HCT116 (cell line): ENCODE measurements at places on chromosomes 12 and 14. TPM values are rescaled to one million over a fixed set of nuclear protein-coding genes. Genes with fewer than 3 reads are reported as not detected.

GRCh38 chr14:63938198-63939005 lies 85.6 kb downstream of the SYNE2 start:
- no peak for DNase-seq
- no peak overlapping the region for H3K27ac ChIP-seq

DNA sequence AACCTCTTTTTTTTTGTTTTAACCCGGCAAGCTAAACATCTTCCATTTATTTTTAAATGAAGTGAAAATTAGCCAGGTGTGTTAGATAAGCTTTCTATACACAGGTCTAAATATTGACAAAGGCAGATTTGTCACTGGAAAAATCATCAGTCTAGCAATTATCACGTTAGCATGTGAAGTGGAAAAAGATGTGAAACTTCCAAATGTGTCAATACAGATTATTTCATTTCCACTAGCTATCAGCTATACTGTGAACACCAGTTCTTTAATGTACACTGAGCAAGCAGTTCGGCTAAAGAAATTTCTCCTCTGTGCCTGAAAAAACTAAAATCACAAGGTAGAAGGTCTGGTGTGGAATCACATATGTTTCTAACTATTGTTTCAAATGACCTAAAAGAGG lies 96.6 kb upstream of the G2E3 start:
- no peak for DNase-seq
- H3K36me3 ChIP-seq, result no peaks in the 10 kb centered on the region
- no peaks in the 10 kb centered on the region for H3K4me1 ChIP-seq
- H3K27ac ChIP-seq, result no peak overlapping the region
- peaks cover 45% of the 10 kb centered on the region for H3K27me3 ChIP-seq

DNA sequence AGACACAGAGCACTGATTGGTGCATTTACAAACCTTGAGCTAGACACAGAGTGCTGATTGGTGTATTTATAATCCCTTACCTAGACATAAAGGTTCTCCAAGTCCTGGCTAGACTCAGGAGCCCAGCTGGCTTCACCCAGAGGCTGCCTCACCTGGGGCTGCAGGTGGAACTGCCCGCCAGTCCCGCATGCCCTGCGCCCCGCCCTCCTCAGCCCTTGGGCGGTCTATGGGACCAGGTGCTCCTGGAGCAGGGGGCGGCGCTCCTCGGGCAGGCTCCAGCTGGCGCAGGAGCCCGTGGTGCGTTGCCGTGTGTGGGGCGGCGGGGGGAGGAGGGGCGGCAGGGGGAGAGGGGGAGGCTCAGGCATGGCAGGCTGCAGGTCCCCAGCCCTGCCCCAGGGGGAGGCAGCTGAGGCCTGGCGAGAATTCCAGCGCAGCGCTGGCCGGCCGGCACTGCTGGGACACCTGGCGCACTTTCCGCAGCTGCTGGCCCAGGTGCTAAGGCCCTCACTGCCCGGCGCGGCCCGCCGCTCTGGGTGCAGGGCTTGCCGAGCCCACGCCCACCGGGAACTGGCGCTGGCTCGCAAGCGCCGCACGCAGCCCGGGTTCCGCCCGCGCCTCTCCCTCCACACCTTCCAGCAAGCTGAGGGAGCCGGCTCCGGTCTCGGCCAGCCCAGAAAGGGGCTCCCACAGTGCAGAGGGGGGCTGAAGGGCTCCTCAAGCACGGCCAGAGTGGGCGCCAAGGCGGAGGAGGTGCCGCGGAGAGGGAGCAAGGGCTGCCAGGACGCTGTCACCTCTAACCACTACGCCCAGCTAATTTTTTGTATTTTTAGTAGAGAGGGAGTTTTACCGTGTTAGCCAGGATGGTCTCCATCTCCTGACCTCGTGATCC lies 3.1 kb upstream of the SLCO1B3 start:
- H3K27me3 ChIP-seq, result no peaks in the 10 kb centered on the region
- H3K36me3 ChIP-seq, result no peaks in the 10 kb centered on the region
- H3K27ac ChIP-seq, result no peak overlapping the region
- no peak for DNase-seq
- H3K4me3 ChIP-seq, result no peak overlapping the region
- H3K4me1 ChIP-seq, result no peaks in the 10 kb centered on the region

GRCh38 chr12:124391340-124392261 lies 96.7 kb downstream of the RFLNA start:
- peak overlapping the region; percentile 88 for H3K27ac ChIP-seq
- no peaks in the 10 kb centered on the region for H3K27me3 ChIP-seq
- peak; percentile 29 for DNase-seq
- peak overlapping the region; percentile 36 for H3K4me3 ChIP-seq

- no peaks in the 10 kb centered on the region for H3K27me3 ChIP-seq
- H3K4me1 ChIP-seq, result no peaks in the 10 kb centered on the region
- H3K36me3 ChIP-seq, result no peaks in the 10 kb centered on the region
- peak; percentile 86 for DNase-seq
- H3K4me3 ChIP-seq, result no peak overlapping the region
Observed at GRCh38 chr12:100554608-100555077, 18.8 kb upstream of the GAS2L3 start.

Gene LTB4R
- total RNA-seq, result 14.8 TPM

- H3K36me3 ChIP-seq, result no peaks in the 10 kb centered on the region
- DNase-seq, result no peak
- H3K27me3 ChIP-seq, result no peaks in the 10 kb centered on the region
- no peak overlapping the region for H3K27ac ChIP-seq
Observed at GRCh38 chr12:129467726-129468125, 436.1 kb downstream of the TMEM132D start.

Gene ASPG
- total RNA-seq, result not detected

DNA sequence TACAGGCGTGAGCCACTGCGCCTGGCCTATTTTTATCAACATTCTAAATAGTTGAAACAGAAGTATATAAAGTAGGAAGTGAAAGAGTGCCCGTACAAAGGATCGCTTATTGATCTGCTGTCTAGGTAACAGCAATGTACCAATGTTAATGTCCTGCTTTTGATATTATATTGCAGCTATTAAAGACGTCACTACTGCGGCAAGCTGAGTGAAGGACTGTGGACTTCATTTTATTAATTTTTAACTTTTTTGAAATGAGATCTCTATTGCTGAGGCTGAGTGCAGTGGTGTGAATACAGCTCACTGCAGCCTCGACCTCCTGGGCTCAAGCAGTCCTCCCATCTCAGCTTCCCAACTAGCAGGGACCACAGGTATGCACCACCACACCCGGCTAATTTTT lies 10.8 kb downstream of the PTGR2 start:
- no peak for DNase-seq
- H3K27ac ChIP-seq, result no peak overlapping the region
- H3K27me3 ChIP-seq, result no peaks in the 10 kb centered on the region
- no peaks in the 10 kb centered on the region for H3K4me1 ChIP-seq
- peaks cover 18% of the 10 kb centered on the region for H3K36me3 ChIP-seq

Gene FGF6
- total RNA-seq, result not detected

DNA sequence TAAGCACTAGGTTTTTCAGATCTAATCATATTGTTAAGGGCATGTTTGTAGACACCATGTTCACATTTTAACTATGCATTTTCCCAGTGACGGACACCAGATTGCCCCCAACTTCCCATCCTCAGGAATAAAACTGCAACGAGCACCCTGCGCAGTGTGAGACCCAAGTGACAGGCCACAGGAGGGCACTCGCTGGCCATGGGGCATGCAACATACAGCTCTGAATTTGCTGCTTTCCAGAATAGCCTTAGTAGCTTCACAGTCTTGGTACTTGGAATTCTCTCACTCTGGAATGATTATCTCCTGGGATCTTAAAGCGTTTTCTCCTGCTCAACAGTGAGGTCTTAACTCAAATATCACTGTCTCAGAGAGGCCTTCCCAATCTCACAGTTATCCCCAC lies 972 bp upstream of the DDX47 start:
- DNase-seq, result no peak
- peaks cover 52% of the 10 kb centered on the region for H3K4me1 ChIP-seq
- H3K4me3 ChIP-seq, result no peak overlapping the region

GRCh38 chr12:75877763-75878621 lies 153.6 kb downstream of the PHLDA1 start:
- H3K4me1 ChIP-seq, result peaks cover 42% of the 10 kb centered on the region
- peak overlapping the region; percentile 99 for H3K27ac ChIP-seq
- H3K36me3 ChIP-seq, result no peaks in the 10 kb centered on the region

Gene MDGA2
- total RNA-seq, result not detected

DNA sequence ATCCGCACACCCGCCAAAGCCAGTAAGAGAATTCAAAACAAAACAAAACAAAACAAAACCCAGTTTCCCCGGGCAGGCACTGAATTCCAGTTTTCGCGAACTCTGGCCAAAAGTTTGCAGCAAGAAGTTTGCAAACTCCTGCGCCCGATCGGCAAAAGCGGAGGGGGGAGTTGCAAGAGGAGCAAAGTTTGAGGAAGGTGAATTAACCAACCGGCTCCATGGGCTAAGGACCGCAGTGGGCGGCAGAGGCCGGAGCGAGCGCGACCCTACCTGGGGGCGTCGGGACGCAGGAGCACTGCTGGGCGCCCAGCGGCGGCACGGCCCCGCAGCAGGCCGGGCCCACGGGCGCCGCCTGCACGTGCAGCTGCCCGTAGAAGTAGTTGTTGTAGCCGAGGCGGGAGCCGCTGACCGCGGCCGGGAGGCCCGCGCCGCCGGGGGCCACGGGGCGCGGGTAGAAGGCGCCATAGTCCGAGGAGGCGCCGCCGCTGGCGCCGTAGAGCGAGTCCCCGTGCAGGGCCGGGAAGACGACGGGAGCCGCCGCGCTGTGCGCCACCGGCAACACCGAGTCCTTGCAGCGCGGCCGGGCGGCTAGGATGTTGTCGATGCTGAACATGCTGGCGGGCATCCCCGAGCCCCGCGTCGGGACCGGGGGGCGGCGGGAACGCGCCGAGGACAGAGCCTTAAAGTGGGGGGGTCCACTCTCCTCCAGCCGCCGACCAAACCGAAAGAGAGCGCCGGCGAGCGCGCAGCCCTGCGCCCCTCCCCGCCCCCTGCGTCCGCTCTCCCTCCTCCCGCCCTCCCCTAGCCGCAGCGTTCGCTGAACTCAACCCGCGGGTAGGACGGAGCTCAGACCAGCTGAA lies at the start of gene GSC:
TSS of gene GSC (minus strand) at position 723 of the 860 bp plus-strand sequence. CDS start at position 625, 98 bp downstream.
- no peaks in the 10 kb centered on the region for H3K36me3 ChIP-seq
- no peak for DNase-seq
- no peaks in the 10 kb centered on the region for H3K4me1 ChIP-seq
- H3K4me3 ChIP-seq, result no peak within 1 kb of the TSS
- H3K27ac ChIP-seq, result no peak within 1 kb of the TSS
- peaks cover 6% of the 10 kb centered on the region; the same call in 1 of the 2 replicates for H3K27me3 ChIP-seq

- DNase-seq, result no peak
- H3K4me1 ChIP-seq, result peaks cover 9% of the 10 kb centered on the region
- H3K36me3 ChIP-seq, result no peaks in the 10 kb centered on the region
- H3K27ac ChIP-seq, result no peak overlapping the region
Observed at GRCh38 chr14:68395604-68396003, 397.3 kb downstream of the ZFP36L1 start.

DNA sequence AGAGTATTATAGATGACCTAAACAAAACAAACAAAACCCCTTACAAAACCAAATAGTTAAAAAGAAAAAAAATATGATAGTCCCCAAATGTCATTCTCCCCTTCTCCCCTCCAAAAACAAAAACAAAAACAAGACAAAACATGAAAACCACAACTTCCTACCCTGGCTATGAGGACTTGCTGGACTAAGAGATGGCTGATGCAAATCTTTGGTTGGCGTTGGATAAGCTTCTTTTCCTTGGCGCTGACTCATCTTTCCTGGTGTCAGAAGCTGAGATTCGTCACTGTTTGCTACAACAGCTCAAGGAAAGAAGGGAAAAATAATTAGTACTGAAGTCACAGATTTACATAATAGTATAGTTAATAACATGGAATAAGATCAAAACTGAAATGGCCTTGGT lies 102.5 kb upstream of the BBS10 start:
- peaks cover 42% of the 10 kb centered on the region for H3K4me1 ChIP-seq
- H3K36me3 ChIP-seq, result no peaks in the 10 kb centered on the region
- H3K27ac ChIP-seq, result peak overlapping the region; percentile 63; the same call in 1 of the 2 replicates
- peak; percentile 74 for DNase-seq

Gene PROX2
- total RNA-seq, result not detected

DNA sequence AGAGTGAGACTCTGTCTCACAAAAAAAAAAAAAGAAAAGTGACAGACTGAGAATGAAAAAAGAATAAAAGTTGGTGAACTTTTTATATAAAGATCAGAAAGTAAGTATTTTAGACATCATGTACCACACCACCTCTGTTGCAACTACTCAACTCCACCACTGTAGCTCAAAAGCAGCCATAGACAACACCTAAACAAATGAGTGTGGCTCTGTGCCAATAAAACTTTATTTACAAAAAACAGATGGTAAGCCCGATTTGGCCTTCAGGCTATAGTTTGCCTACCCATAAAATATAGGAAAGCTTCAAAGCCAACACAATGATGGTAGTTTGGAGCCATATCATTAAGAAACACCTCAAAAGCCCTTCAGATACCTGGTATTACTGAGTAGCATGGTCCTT lies 154.5 kb upstream of the FOXN3 start:
- H3K4me1 ChIP-seq, result no peaks in the 10 kb centered on the region
- H3K27me3 ChIP-seq, result no peaks in the 10 kb centered on the region
- no peaks in the 10 kb centered on the region for H3K36me3 ChIP-seq
- no peak for DNase-seq
- H3K4me3 ChIP-seq, result no peak overlapping the region

GRCh38 chr12:6355491-6356373 lies 13.9 kb upstream of the TNFRSF1A start:
- no peak overlapping the region for H3K4me3 ChIP-seq
- DNase-seq, result no peak
- H3K36me3 ChIP-seq, result peaks cover 5% of the 10 kb centered on the region; the same call in 1 of the 2 replicates
- no peaks in the 10 kb centered on the region for H3K27me3 ChIP-seq

- no peaks in the 10 kb centered on the region for H3K27me3 ChIP-seq
- no peak overlapping the region for H3K4me3 ChIP-seq
- DNase-seq, result no peak
- no peak overlapping the region for H3K27ac ChIP-seq
- H3K4me1 ChIP-seq, result no peaks in the 10 kb centered on the region
- no peaks in the 10 kb centered on the region for H3K36me3 ChIP-seq
Observed at GRCh38 chr12:125049093-125049458, 16.2 kb upstream of the AACS start.

- H3K27me3 ChIP-seq, result no peaks in the 10 kb centered on the region
- no peak overlapping the region for H3K27ac ChIP-seq
- no peaks in the 10 kb centered on the region for H3K36me3 ChIP-seq
- H3K4me3 ChIP-seq, result no peak overlapping the region
- DNase-seq, result no peak
Observed at GRCh38 chr12:18990856-18991255, 138.7 kb upstream of the PLEKHA5 start.

Gene B3GNT4
- 7.1 TPM for total RNA-seq

- H3K4me1 ChIP-seq, result no peaks in the 10 kb centered on the region
- H3K4me3 ChIP-seq, result no peak overlapping the region
- H3K27me3 ChIP-seq, result no peaks in the 10 kb centered on the region
- no peak overlapping the region for H3K27ac ChIP-seq
- no peaks in the 10 kb centered on the region for H3K36me3 ChIP-seq
- no peak for DNase-seq
Observed at GRCh38 chr14:105577314-105577861, 51.0 kb downstream of the TMEM121 start.

Gene NPFF
- not detected for total RNA-seq

Gene GLT1D1
- not detected for total RNA-seq

Gene ORAI1
- 20.2 TPM for total RNA-seq

DNA sequence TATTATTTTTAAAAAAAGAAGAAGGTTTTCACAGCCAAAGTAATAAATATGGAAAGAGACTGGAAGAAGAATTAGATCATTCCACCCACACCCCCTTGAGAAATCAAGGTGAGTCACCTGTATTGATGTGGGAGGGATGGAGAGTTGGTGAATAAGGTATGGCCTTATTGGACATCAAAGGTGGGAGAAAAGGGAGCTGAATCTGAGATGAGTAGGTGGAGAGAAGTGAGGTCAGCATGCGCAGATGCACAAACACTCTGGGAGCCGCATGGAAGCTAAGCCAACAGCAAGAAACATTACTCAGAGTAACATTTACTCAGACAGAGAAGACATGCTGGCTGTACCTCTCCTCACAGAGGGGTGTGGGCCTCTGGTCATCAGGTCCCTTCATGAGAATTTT lies 113.1 kb upstream of the FOXG1 start:
- H3K27ac ChIP-seq, result no peak overlapping the region
- no peaks in the 10 kb centered on the region for H3K27me3 ChIP-seq
- no peaks in the 10 kb centered on the region for H3K4me1 ChIP-seq
- no peaks in the 10 kb centered on the region for H3K36me3 ChIP-seq
